ENCODE measurements at places on chromosomes 11 and 22. TPM values are rescaled to one million over a fixed set of nuclear protein-coding genes. Genes with fewer than 3 reads are reported as not detected.
A peak's percentile ranks its signal among the peaks of the same experiment; 100 is the strongest.

DNA sequence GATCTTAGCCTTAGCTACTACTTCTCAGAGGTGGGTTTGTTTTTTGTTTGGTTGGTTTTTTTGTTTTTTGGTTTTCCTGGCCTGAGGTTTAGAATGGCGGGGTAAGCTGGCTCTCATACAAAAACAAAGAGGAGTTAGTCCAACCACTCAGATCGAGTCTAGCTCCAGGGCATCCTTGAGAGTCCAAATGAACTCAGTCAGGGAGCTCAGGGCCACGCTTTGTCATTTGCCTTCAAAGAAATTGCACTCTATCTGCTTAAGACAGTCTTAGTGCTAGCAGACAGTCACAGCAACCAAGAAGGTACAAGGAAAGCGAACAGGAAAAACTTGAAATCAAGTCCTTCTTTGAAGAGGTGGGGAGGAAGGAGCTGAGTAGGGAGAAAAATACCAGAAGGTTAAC, 11.1 kb downstream of the C11orf42 start:
- DNase-seq: no peak

DNA sequence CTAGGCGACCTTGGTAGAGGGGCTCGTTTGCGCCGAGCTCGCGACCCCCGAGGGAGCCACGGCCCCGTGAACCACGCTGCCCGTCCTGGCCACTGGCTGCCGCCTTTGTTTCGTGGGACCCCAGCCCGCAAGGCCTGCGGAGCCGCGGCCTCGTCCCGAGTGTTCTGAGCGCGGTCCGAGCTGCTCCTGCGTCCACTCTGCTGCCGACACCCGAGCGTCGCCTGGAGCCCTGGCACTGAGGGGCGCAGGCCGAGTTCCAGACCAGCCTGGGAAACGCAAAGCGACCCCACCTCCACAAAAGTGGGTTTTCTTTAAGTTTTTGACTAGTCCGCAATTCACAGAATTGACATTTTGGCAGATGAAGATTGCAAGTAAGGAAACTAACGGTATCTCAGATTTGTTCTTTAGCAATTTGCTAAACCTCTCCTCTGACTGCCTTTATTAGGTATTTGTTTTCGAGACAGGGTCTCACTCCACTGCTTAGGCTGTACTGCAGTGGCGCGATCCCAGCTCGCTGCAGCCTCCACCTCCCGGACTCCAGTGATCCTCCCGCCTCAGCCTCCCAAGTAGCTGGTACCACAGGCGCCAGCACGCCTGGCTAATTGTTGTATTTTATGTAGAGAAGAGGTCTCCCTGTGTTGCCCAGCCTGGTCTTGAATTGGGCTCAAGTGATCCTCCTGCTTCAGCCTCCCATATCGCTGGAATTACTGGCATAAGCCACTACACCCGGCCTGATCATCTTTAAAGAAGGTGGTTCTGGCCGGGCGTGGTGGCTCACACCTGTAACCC, 879 bp upstream of the RNH1 start:
- DNase-seq: no peak

DNA sequence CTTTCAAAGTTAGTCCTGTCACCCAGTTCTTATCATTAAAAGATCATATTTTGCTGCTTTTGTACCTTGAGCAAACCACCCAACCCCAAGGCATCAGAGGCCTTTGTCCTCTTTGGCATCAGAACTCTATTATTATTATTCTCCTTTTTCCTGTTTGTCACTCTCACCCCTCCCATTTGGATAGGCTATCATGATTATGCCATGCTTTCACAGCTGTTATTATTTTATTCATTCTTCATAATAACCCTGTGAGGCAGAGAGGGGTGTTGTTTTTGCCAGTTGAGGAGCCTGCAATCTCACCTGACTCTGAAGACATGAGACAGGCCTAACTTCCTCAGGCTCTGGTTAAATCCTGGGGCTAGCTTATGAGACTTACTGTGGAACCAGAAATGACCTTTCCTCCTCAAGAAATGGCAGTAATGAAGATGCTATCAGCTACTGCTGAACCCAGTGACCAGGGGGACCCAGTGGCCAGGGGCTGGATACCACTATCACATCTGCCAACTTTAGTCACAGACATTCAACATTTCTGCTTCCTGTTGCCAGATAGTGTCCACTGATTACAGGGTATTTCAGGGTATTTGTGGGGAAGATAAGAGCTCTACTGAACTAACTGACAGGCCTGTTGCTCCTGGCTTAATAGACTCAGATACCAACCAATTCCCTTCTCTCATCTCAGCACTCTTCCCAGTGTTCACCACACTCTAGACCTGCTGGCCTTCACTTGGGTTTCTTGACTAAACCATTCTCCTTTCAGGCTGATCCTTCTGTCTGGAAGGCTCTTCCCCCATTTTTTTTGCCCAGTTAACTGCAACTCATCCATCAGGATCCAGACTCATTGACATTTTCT, 11.8 kb upstream of the SWAP70 start:
- no peak for DNase-seq

DNA sequence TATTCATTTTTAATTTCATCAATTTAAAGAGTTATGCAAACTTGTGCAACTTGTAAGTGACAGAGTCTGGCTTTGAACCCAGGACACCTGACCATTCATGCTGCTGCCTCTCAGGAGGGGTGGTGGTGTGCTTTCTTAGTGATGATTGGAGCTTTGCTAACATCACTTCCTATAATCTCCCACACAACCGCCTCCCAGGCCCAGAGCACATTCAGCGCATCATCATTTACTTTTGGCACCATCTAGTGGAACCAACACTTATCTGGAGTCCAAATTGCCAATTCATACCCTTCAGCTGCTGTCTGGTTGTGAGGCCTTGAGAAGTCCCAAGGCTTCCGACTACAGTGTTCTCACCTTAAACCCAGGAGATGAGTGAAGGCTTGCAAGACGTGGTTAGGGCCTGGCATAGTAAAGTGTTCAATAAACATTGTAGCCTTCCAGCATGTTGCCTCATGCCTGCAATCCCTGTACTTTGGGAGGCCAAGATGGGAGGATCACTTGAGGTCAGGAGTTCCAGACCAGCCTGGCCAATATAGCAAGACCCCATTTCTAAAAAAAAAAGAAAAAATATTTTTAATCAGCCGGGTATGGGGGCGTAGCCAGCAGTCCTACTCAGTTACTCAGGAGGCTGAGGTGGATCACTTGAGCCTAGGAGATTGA, 1.1 kb upstream of the TTLL1 start:
- peak; percentile 28 for DNase-seq

GRCh38 chr22:32650553-32651345, 150.8 kb upstream of the TIMP3 start:
- DNase-seq: no peak

DNA sequence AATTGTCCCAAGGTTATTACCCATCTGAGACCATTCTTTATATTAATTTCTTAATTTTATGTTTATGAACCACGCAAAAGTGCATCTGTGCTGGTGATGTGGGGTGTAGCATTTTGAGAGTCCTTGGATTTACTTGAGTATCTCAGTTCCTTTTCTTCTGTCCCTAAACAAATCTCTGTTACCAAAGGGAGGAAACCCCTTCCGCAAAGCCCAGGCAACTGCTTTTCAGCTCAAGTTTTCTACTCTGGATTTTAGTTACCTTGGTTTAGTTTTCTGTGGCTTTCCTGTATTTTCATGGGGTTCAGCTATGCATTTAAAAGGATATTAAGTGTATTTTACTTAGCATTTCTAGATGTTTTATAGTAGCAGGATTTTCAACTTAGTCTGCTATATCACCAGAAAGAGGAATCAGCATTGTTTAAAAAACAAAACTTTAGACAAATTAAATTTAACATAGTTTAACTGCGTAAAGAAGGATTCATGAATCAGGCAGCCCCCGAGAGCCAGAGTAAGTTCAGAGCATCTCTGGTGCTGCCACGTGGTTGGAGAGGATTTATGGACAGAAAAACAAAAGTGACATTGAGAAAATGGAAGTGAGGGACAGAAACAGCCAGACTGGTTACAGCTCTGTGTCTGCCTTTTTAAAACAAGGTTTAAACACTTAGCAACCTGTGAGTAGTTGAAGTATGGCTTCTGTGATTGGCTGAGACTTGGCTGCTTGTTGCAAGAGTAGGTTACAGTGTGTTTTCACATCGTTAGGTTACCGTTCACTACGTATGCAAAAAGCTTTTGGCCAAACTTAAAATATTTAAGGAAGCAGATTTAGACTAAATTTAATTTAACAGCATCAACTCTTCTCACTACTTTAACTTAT, 9.6 kb downstream of the ADM start:
- DNase-seq: peak; percentile 35

DNA sequence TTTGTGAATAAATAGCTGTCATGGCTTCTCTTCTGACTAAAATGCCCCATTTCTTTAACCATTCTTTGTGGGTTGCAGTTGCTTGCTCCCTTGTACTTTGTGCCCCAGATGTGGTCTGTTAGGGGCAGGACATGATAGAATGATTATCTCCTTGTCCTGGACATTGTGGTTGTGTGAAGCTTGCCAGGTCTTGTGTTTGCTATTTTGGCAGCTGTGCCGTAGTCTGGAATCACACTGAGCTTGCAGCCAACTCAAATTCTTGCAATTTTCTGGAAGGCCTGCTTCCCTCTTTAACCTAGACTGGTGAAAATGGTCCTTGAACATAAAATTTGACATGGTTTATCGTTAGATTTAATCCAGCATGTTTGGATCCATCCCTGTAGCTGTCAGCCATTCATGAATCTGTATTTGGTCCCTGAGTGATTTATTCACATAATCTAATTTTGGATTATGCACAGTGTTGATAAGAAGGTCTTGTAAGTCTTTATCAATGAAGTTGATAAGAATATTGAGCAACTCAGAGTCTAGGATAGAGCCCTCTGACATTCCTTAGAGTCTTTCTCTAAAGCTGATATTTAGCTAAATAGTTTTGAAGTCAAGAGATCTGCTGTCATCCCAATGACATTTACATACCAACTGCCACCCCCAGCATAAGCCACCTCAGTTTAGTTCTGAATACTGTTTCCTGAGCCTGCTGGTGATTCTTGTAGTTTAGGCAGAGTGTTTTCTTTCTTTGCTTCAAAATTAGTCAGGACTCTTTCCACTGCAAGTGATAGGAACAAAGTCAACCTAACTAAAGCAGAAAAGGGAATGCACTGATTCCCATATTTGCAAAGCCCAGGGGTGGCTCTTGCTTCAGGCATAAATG, 9.8 kb downstream of the SPON1 start:
- no peak for DNase-seq

UBQLNL gene
- total RNA-seq: 0.19 TPM

Measured in neural progenitor cell (in vitro differentiated cells).